Kidney glomerular epithelial cell (primary cell): ENCODE measurements at places on chromosomes 1 and 21.

- DNase-seq: no peak
These were observed 4.6 kb downstream of the ZBTB48 start for GRCh38 chr1:6584126-6585080.

DNA sequence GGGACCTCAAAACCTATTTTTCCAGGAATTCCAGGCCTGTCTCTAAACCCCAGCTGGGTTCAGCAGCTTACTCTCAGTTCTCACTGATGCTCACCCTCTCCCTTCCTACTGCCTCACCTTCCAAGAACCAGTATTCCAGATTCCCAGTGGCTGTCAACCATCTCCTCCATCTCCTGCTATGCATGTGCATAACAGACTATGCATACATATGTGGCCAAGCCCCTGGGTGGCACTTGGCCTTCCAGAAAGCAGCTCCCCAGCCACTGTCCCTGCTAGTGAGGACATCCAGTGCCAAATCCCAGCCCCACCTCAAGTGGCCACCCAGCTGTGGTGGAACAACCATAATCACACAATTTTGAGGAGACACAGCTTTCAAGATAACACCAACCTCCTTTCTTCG is 475.7 kb upstream of the PKN2 start:
- no peak for DNase-seq

DNA sequence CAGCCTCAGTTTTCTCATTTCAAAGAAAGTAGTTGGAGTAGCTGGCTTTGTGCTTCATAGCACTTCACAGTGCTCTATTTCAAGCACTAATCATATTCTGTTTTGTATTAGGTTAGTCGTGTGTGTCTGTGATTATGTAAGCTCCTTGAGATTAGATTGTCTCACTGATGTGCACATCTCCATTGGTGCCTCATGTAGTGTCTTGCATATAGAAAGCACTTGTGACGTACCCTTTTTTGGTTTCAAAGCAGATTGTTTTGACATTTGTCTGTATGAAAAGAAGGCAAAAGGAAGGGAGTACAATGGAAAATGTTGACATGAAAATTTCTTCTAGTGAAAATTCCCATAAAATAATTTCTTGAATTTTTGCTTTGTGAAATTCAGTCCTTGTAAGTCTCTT is 13.9 kb downstream of the BTBD8 start:
- DNase-seq: no peak

- DNase-seq: no peak
These were observed 155.2 kb downstream of the DISP1 start for GRCh38 chr1:222970040-222970439.

- DNase-seq: peak; percentile 56
These were observed 34.7 kb downstream of the TOMM20 start for GRCh38 chr1:235093696-235094592.

DNA sequence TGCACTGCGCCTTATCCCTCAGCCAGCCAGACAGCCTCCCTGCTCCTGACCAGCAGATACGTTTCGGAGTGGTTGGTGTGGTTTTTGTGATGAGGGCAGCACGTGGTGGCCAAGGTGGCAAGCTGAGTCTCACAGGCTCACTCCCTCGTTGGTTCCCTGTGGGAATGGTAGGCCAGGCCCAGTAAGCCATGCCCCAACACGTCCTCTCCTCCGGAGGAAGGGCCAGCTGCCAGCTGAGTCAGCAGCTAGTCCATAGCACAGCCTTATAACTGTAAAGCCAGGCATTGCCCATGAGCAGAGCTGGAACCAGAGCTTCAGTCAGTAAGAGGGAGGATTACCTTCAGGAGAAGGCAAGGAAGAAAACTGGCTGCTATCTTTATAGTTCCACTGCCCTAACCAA is 29.5 kb downstream of the SZRD1 start:
- no peak for DNase-seq

GRCh38 chr1:19360843-19361610 is 48.9 kb downstream of the SLC66A1 start:
- DNase-seq: no peak

GRCh38 chr1:161952607-161953172 is 71.0 kb downstream of the OLFML2B start:
- no peak for DNase-seq
